SJCRH30 (cell line): ENCODE measurements at places on chromosomes 16 and 17. TPM values are rescaled to one million over a fixed set of nuclear protein-coding genes. Genes with fewer than 3 reads are reported as not detected.
A peak's percentile ranks its signal among the peaks of the same experiment; 100 is the strongest.

DNA sequence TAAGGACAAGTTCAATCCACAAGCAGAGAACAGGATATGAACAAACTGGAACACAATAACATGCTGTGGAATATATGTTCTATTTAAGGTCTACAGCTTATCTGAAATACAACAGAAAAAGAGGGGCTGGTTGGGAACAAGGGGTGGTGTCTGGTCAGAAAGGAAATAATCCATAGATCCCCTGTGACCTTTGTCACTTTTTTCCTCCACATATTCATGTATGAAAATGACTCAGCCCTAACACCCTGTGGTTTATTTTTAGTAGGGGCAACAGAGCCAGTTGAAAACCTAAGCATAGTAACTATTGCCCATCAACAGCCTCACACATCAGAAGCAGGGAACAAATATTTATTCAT is 12.3 kb upstream of the SPAG9 start:
- DNase-seq, result no peak

DNA sequence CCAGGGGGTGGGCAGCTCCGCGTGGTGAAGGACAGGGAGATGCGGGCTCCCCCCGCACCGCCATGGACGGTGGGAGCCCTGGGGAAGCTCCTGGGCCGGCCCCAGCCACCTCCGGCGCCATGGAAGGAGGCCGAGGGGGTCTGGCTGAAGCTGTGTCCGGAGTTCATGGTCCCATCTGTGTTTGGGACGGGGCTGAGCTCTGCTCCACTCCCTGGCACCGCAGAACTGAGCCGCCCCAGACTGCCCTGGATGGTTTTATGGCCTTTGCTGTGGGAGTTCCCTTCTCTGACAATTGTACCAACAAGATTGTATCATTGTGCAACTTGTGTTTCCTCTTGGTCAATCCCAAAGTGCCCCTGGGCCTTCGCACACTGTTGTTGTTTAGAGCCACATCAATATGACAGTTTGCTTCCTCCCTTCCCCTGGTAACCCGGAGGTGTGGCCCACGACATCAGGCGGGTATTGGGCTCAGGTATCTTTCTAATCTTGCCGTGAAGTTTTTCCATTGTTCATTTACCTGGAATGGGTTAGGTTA is 942 bp downstream of the KRT23 start:
- no peak for DNase-seq

GRCh38 chr17:27049104-27049784 is 244.7 kb upstream of the WSB1 start:
- DNase-seq, result no peak

DNA sequence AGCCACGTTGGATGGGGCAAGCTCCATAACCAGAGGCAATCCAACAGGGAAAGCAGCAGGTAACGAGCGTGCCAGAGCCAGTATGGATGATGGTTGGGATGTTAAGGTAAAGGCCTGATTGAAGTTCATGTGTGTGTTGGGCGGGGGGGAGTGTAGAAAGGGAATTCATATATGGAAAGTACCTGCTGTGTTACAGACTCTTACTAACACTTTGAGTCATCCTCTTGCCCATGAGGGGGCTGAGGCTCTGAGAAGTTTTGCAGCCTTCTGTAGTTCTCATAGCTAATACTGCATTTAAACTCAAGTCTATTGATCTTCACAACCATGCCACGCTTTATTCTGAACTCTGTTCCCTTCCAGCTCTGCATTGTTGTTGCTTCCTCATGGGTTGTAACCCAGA is 28.5 kb downstream of the SYCE1L start:
- DNase-seq, result no peak

DNA sequence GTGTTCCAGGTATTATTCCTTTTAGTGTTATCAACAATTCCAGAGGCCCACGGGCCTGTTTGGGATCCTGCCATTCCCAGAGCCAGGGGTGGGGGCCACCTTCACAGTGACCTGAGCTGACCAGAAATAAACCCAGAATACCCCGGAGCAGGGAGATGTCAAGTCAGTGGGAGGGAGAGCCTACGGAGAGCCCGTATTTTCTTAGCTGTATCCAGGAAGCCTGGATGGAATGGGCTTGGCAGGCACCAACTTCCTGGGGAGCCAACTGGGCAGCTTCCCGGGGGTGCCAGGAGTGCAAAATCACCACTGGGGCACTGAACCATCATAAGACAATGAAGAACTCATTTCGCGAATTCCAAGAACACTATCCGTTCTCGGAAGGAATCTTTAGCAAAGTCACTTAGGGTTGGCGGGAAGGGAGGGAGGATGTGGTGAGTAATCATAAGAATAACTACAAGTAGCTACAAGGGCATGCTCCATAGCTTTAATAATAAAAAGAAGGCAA is 13.2 kb upstream of the MRTFB start:
- no peak for DNase-seq

GRCh38 chr16:50308237-50308965 is 42.0 kb downstream of the ADCY7 start:
- peak; percentile 1 for DNase-seq

- no peak for DNase-seq
Measured at GRCh38 chr17:31834448-31834847, 24.6 kb downstream of the COPRS start.

DNA sequence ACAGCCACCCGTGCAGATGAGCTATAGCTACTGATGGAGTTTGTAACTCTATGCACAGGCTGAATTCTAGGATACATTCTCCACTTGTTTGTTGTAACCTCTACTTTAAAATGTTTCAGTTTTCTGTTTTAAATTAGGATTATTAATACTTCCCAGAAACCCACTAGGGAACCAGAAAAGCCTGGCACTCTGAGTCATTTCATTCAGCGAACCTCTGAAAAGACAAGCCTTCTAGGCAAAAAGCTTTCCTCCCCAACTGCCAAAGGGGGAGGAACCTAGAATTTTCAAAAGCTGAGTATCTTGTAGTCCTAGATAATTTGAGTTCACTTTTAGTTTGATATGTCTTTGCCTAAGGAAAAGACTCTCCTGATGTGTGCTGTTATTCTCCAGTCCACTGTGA is 43.2 kb downstream of the GOSR1 start:
- DNase-seq, result no peak

DNA sequence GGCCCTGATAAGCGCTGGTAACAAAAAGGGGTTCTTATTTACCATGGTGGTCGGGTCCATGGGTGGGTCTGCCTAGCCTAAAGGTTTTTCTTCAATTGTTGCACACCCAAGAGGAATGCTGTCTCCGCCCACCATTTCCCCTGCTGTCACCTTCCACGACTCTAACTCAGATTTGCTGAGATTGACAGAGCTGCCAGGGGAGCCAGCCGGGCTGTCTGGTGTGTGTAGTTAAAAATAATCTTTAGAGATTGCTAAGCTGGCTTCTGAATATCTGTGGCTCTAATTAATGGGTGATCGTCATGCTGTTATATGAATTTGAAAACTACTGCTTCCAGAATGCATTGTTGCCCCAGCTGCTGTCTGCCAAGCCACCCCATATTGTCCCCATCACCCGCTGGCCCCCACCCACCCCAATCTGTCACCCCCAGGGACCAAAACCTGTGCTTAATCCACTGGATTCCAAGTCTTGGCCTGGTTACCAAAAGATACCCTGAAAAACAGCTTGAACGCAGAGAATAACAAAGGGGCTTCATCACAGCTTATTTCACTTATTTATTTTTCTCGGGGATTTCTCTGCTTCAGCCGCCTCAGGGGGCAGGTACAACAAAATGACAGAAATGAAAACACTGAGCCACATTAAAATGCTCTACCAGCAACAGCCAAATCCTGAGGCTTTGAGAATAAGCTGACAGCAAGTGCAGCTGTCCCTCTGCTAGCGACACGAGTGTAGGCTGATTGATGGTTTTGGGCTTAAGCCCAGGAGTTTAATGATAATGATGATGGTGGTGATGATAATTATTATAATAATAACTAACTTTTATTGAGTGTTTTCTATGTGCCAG is 46.1 kb upstream of the NLK start:
- no peak for DNase-seq

GRCh38 chr16:15517743-15518377 is 83.5 kb downstream of the BMERB1 start:
- no peak for DNase-seq

GRCh38 chr16:75227361-75228142 is 8.8 kb downstream of the CTRB1 start:
- DNase-seq, result no peak

DNA sequence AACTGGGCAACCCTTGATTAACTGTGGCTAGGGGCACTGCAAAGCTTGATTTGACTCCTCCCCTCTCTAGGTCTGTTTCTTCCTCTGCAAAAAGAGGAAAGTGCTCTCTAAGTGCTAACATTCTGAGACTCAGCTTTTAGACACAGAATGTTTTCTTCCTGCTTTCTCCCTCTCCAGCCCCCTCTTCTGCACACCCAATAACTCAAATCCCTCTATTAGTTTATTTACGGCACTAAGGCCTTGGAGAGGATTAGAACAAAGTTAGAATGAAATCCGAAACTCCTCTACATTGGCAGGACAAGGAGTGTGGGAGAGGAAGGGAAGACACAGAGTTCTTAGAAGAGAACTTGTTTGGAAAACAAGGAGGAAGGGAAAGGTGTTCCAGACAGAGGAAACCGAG is 3.3 kb upstream of the SBK1 start:
- no peak for DNase-seq

DNA sequence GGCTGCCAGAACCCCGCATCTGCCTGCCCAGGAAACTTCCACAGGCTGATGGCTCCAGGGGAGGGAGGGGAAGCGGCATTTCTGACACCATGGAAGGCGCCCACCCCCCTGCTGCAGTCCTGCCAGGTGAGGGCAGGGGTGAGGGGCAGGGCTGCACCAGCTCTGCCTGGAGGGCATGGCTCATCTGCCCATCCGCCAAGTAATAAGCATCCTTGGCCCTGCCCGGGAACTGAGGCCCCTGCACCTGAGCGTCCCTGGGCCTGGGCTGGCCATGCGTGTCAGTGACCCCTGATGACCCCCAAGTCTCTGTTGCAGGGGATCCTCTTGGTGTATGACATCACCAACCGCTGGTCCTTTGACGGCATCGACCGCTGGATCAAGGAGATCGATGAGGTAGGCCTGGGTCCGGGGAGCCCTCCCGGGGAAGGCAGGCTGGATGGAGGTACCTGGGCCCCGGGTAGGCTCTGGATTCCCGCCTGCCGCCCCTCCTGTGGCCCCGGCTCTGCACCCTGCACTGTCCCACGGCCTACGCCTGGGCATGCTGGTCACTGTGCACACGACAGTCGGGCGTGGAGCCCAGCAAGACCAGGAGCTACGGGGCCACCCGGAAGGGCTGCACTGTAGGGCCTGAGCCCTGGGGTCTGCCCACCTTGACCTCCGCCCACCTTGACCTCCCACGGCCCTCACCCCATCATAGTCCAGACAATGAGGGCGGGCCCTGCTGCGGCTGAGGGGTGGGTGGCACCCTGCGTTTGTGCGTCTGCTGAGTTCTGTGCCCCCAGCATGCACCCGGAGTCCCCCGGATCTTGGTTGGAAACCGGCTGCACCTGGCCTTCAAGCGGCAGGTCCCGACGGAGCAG is 5.4 kb upstream of the WFIKKN1 start:
- DNase-seq, result no peak

- no peak for DNase-seq
Measured at GRCh38 chr17:29303386-29303785, 9.4 kb upstream of the NUFIP2 start.

Gene KRTAP9-1
- not detected in 2 replicates for total RNA-seq

Gene ALOX12
- not detected in 2 replicates for total RNA-seq

Gene CCL3
- total RNA-seq, result not detected in 2 replicates

Gene SEZ6
- total RNA-seq, result 16.1 and 20.5 TPM in 2 replicates

Gene PDK2
- 10.7 and 12.5 TPM in 2 replicates for total RNA-seq

Gene CORO1A
- total RNA-seq, result 5.6 and 7.0 TPM in 2 replicates

Gene HOXB13
- 8.3 and 9.2 TPM in 2 replicates for total RNA-seq

Gene CBFA2T3
- total RNA-seq, result 1.8 and 3.5 TPM in 2 replicates
